ENCODE measurements at places on chromosomes 2 and 18. TPM values are rescaled to one million over a fixed set of nuclear protein-coding genes. Genes with fewer than 3 reads are reported as not detected.

Gene ATP6V1C2
- polyA plus RNA-seq = 0.75 TPM

Gene DCDC2C
- polyA plus RNA-seq = not detected

Gene DHRS9
- 2.5 TPM for polyA plus RNA-seq

Gene PCARE
- polyA plus RNA-seq = 0.08 TPM

Gene PDE1A
- 17.2 TPM for polyA plus RNA-seq

Gene ABCG5
- not detected for polyA plus RNA-seq
